Upper lobe of left lung (tissue), 6 donors: ENCODE measurements at places on chromosomes 7 and 10. TPM values are rescaled to one million over a fixed set of nuclear protein-coding genes. Genes with fewer than 3 reads are reported as not detected.

The CYCS gene
- 7.9 TPM for total RNA-seq

DNA sequence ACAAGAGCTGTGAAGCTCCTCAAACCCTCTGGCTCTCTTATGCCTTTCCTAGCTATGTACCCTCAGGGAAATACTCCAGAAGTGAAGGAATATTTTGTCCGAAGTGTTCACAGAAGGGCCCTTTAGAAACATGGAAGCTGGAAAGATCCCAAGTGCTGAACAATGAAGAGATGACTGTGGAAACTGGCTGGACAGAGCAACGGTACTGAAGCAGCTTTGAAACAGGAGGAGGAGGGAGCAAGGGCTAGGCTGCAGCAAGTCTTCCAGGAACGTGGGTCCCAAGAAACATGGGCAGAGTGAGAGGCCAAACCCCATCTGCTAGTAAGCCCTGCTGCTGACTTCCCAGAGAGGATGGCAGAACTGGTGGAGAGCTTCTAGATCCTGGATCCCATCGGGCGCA lies 3.0 kb upstream of the PSAP start:
- no peak for DNase-seq

GRCh38 chr10:95354110-95354509 lies 63.3 kb upstream of the PDLIM1 start:
- no peak for DNase-seq

DNA sequence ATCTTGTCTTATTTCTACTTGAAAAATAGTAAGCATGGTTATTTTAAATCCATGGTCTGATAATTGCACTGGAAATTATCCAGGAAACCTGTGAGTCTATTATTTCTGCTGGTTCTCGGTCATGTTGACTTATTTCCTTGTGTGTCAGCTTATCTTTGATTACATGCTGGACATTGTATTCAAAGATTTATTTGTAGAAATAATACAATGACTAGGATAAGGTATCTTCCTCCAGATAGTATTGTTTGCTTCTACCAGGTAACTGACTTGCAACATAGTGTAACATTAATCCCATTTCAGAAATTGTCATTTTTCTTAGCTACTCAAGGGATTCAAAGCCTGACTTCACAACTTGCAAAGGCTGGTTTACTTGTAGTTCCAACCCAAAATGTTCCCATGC lies 33.4 kb downstream of the PLXNA4 start:
- no peak for DNase-seq

DNA sequence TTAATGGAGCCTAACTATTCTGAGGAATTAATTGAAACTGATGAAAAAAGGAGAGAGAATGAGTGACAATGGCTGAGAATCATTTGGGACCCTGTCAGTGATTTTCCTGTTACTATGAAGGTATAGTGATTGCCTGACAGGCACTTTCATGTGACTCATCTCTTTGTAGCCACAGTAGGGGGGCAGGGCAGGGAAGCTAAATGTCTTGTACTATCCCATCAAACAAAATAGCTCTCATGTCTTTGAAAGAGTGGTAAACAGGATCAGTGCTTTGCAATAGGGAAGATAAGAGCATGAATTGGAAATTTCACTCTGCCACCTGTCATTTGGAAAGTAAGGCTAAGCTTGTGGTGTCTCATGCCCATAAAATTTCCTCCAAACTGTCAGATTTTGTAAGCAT lies 94.5 kb upstream of the GSDME start:
- no peak for DNase-seq
